NCI-H1417 (cell line): ENCODE measurements at places on chromosomes 1 and 21.
A peak's percentile ranks its signal among the peaks of the same experiment; 100 is the strongest.

DNA sequence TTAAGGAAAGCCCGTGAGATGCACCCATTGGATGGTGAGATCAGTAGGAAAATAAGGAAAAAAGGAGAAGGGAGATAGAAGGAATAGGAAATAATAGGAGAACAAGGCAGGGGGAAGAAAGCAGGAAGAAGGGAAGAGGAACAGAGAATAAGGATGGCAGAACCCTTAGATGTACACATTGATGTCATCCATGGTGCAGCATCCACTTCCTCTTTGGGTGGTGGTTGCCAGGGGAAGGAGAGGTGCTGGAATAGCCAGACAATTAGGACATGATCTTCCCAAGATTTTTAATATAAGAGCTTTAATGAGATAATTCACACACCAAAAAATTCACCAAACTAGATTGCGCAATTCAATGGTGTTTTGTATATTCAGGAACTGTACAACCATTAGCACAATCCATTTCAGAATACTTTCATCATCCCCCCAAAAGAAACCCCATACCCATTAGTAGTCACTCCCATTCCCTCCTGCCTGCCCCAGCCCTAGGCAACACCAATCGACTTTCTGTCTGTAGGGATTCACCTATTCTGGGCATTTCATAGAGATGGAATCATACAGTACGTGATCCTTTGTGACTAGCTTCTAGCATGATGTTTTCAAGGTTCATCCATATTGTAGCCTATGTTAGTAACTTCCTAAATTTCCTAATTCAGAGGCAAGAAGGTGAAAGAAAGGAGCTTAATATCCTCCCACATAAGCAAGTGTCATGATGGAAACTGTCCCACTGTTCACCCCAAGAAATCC, 121.4 kb downstream of the PLXNA2 start:
- DNase-seq: no peak

DNA sequence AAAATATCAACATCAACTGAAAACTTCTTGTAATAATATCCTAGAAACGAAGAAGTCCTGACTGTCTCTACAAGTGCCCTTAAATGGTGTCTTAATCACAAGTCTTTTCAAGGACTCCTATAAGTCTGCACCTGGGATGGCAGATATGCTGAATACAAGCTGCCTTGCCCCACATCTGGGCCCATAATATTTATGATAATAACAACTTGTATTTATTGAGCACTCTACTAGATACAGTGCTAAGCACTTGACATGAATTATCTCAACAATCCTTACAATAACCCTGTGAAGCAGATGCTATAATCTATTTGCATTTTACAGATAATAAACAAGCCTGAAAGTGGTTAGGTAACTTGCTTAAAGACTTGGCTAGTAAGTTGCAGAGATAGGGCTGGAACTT, 78.0 kb upstream of the ZNF648 start:
- DNase-seq: peak; percentile 23

DNA sequence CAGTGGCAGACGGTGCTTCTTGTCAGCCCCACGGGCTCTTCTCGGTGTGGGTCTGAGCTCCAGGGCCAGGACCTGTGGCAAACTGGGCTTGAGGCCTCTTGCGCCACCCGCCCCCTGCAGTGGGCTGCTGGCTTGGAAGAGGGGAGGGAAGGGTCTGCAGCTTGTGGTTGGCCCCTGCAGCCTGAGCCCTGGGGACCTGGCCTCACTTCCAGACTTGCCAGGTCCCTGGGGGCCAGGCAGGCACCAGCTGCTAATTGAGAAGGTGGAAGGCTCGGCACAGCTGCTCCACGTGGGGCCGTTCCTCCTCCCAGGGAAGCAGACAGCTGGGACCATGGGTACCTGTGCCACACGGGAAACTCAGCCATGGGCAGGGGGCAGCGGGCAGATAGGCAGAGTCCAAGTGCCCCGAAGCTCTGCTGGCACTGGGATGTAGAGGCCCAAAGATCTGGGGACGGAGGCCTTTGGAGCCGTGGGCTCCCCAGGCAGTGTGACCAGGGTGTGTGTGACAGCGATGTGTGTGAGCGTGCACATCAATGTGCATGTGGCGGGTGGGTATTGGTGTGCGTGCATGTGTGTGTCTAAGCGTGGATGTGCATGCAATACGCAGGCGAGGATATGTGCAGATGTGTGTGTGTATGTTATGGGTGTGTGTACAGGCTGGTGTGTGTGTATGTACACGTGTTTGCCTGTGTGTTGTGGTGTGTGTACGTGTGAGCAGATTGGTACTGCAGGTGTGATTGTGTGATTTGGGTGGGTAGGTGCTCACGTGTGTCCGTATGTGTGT, 39.3 kb downstream of the TP73 start:
- DNase-seq: peak; percentile 23

GRCh38 chr1:117613249-117613968, 7.6 kb downstream of the TENT5C start:
- DNase-seq: no peak

- no peak for DNase-seq
Measured at GRCh38 chr21:41989698-41990097, 20.5 kb downstream of the ZBTB21 start.

DNA sequence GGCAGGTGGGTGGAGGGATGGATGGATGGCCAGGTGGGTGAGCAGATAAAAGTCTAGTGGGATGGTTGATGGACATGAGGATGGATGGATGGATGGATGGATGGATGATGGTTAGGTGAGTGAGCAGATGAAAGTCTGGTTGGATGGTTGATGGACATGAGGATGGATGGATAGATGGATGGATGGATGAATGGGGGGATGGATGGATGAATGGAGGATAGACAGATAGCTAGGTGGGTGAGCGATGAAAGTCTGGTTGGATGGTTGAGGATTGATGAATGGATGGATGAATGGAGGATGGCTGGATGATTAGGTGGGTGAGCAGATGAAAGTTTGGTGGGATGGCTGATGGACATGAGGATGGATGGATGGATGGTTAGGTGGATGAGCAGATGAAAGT, 9.0 kb upstream of the ARHGEF19 start:
- DNase-seq: no peak

DNA sequence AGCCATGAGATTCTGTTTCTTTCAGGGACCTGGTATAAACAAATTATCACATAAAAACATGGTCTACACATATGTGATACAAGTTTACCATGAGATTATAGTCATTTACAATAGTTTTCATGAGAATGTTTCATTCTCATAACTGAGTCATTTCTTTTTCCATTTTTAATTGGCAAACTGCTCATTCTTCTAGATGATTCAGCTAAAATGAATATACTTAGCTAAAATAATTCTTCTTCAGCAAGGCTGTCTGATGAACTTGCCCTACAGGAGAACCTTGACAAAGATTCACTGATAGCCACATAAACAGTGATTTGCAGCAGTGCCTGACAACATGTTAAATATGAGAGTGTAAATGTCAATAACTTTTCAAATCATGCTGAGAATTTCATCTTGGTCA, 253.2 kb downstream of the FMN2 start:
- no peak for DNase-seq

- no peak for DNase-seq
Measured at GRCh38 chr1:5967351-5968160, 24.7 kb downstream of the NPHP4 start.

GRCh38 chr1:94676686-94677085, 135.1 kb upstream of the F3 start:
- DNase-seq: no peak

GRCh38 chr1:201896951-201897391, 8.3 kb downstream of the SHISA4 start:
- no peak for DNase-seq

DNA sequence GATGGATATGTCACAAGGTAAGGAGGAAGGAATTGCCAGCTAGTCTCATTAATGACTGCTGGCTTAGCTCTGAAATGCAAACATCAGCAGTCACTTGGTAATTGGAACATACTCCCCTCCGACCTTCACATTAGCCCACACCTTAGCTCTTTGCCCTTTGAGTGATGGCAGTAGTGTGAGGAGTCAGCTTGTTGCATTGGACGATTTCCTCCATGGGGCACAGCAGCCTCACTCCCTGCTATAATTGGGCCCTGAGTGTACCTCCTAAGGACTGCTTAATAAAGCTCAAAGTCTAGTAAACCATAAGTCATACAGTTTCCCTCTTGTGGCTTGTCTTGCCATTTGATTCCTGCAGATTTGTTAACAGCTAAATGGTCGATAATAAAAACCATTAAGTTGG, 19.4 kb downstream of the METTL13 start:
- no peak for DNase-seq

DNA sequence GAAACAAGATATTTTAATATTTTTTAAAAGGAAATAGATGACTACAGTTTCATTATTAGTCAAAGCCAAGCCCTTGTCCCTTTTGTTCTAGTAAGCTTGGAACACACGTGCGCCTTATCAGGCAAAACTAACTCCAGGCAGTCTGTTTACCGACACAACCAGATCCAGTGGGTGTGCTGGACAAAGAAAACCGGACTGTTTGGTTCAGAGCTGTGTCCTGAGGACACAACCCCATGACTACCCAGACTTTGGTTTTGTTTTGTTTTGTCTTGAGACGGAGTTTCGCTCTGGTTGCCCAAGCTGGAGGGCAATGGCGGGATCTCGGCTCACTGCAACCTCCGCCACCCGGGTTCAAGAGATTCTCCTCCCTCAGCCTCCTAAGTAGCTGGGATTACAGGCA, 13.9 kb upstream of the RHOU start:
- no peak for DNase-seq

DNA sequence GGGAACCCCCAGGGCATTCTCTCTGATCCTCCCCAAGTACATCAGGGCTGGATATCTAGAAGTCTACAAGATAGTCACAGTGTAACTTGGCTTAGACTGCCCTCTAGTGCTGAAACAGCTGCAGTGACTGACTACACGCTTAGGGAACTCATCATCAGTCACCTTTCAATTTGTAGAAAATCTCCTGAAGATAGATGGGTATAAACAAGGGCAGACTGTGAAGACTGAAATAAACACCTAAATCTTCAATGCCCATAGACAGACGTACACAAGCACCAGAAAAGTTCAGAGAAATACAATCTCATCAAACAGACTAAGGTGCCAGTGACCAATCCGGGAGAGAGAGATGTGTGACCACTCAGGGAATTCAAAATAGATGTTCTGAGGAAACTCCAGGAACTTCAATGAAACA, 46.6 kb downstream of the PACC1 start:
- DNase-seq: no peak

DNA sequence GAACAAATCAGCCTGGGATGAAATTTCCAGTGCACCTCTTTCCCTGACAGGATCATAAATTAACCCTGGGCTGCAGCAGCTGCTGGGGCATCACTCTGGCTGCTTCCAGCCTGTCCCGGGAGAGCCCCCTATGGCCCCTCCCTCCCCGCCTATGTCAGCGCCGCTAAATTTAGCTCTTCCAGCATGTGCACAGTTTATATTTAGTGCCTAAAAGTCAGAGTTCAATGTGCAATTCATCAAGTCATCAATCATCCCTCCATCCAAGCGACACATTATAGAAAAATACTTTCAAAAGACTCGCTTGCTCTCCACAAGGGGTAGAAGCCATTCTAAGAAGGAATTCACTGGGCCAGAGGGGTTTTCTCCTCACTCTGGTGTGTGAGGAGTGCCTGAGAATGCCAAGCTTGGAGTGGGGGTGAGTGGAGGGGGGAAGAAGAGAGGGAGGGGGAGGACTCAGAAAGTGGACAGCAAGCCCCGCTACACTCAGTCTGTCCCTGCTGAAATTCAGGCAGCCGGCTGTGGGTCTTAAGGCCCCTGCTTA, 37.4 kb downstream of the XCL1 start:
- DNase-seq: peak; percentile 84

DNA sequence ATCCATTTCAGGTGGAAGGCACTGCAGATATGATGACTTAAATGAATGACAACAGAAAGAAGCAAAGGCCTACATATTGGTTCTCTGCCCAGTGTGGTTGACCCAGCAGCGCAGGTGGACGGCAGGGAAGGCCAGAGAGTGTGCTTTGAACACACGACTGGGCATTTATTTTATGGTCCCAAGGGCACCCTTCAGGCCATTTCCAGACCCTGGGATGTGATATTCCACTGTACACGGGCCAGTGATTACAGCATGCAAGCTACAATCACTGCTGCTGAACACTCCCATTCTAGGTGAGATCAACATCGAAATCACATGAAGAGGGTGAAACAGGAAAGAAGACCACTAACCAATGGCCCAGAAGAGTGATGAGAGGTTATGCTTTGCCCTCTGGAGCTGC, 33.8 kb downstream of the PCNX2 start:
- no peak for DNase-seq
